ENCODE measurements at places on chromosomes 3 and 15. TPM values are rescaled to one million over a fixed set of nuclear protein-coding genes. Genes with fewer than 3 reads are reported as not detected.

The HRG gene
- total RNA-seq, result not detected

The POLQ gene
- total RNA-seq, result 14.7 TPM

The SLC22A13 gene
- 0.66 TPM for total RNA-seq

DNA sequence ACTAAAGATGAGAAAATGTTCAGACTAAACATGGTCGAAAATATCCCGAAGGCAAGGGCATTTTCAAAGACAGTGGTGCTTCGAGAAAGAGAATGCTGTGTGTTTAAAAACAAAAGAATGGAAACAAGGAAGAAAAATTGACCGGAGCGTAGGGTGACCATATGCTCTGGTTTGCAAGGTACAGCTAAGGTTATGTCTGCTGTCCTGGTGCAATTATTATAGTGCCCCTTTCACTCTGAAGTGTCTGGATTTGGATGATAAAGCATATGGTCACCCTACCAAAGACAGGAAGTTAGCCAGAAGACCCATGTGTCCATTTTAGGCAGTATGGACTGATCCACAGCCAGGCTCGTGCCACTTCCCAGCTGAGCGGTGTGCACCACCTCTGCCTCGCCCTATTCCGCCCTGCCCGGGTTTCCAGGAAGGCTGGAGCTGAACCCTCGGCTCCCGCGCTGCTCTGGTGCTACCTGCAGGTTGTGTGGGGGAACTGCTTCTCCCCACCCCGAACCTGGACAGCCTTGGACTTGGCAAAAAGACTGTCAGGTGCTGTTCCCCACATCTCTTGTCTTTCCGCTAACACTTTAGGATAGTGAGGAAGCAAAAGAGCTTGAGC lies 25.2 kb downstream of the GOLGA6D start:
- peak; percentile 93 for DNase-seq

The SLC28A1 gene
- total RNA-seq, result not detected

DNA sequence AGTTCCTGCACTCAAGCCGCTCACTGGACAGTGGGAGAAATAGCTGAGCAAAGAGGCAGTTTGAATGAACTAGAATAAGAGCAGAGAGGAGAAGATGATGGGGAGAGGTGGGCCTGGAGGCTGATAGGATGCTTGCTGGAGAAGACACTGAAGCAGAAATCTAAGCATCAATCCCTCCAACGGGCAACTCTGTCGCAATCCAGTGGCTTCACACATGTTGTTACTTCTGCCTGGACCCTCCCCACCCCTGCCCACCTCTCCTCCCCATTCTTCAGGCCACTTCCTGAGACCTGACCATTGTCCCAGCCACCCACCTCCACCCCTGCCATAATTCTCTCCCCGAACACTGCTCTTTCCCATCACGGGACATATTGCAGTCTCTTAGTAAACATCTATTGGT lies 76.0 kb downstream of the SRGAP3 start:
- no peak for DNase-seq

GRCh38 chr3:18556503-18557135 lies 131.5 kb upstream of the SATB1 start:
- no peak for DNase-seq

The GOLGA6L7 gene
- total RNA-seq, result not detected

DNA sequence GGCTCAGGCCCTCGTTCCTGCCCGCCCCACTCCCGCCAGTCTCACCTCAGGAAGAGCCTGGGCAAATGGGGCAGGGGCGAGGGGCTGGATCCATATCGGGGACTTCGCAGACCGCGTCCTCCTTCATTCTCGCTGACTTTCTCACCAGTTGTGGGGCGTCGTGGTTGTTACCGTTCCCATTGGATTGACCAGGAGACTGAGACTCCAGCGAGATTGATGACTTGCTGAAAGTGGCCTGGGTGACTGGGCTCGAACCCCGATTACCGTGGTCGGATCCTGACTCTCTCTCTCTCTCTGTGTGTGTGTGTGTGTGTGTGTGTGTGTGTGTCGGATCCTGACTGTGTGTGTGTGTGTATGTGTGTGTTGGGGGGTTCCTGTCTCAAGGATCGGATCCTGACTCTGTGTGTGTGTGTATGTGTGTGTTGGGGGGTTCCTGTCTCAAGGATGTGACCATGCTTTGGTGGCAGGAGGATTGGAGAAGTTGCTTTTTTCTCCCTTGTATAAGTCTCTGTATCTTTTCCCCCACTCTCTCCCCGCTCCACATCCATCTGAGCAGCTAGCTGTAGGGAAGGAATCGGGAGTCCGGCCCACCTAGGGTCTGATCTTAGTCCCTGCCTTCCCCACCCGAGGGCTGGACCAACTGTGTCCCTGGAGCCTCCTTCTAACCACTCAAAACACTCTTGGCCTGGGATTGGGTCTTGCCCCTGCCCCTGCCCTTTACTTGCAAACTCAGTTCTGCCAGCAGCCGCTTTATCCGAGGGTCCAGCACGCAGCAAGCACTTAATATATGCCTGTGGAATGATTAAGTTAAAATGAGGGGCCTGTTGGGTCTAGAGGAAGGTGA lies 603 bp downstream of the PLEKHO2 start:
- peak; percentile 37 for DNase-seq

The CTDSPL gene
- 41.2 TPM for total RNA-seq

- no peak for DNase-seq
Measured at GRCh38 chr3:13462822-13463221, 17.3 kb upstream of the HDAC11 start.

DNA sequence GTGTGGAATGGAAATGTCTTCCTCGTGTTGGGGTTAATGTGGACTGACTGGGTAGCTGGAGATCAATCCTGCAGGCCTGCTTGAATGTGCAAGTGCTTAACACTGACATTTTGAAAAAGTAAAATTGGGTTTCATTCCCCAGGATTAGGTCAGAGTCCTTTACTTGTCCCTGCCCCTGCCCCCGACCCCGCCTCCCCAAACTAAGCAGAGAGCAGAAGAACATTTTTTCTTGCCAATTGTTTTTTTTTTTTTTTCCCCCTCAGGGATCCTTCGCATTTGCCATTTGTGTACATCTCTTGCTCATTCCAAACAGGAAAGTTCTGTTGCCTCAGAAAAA lies 147.0 kb upstream of the NR2F2 start:
- DNase-seq, result no peak
